ENCODE measurements at places on chromosomes 3 and 15.

DNA sequence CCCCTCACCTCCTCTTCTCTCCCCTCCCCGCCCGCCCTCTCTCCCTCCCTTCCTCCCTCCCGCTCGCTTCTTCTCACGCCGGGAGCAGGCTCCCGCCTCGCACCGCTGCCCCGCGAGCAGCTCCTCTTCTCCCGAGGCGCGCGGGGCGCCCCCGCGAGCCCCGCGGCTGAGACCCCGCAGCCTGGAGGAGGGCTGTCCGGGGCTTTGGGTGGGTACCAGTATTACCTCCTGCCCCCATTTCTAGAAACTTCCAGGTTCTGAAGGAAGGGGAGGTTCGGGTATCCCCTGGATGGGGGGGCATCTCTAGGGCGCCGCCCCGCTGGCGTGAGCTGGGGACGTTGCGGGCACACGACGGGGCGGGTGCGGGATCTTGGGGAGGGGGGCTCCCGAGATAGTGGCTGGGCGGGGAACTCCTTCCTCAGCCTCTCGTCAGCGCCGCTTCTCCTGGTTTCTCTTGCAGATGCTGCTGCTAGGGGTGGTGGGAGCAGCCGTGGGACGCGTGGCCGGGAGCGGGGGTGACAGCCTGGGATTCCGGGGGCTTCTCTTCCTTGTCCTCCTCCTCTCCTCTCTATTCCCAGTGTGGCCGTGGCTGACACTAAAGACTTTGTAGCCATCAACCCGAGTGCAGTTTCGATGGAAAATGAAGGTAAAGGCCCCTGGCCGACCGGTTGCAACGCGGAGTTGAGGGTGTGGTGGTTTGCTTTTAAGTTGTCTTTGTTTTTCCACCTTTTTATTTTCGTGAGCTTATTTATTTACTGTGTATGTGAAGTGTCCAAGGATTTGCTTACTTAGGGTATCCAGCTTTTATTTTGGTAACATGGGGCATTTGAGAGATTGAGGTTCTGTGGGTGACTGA, 474 bp downstream of the ATP2C1 start:
- no peak for DNase-seq

GRCh38 chr3:186413615-186414415, 51.8 kb upstream of the DGKG start:
- DNase-seq = no peak

DNA sequence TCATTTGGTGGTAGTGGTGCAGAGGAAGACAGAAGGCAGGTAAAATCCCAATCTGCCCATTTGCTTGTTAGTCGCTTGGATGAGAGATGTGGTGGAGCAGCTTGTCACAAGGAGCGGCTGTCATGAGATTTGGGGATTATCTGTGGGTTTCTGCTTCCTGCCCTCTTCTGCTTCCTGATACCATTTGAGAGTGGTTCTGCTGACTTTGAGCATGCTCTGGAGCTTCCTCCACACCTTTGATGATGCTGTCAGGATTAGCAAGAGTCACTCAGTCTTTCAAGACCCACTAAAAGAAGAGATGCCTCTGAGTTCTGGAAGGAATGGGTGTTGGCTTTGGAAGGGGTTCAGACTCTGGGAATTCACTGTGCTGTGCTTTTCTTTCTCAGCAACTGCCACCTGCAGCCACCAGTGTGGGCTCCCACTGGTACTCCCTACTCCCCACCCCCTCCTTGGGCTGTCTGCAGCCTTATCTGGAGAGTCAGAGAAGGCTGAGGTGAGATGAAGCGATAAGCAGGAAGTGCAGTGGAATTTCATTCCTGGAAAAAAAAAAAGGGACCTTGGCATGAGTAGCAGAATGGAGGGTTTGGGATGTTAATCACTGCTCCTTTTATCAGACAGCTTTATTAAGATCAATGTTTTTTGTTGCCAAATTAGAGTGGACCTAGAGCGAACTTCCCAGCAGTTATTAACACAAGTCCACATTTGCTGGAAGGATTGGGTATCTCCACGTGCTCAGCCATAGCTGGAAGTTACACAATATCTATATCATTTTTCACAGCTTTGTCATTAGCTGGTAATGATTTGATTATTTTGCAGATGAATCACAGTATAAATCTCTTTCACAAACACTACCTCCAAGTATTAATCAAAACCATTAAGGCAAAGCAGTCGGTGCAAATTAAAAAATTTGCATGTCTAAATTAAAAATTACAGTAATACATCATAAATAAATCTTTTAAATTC, 233.0 kb upstream of the SATB1 start:
- DNase-seq = no peak

DNA sequence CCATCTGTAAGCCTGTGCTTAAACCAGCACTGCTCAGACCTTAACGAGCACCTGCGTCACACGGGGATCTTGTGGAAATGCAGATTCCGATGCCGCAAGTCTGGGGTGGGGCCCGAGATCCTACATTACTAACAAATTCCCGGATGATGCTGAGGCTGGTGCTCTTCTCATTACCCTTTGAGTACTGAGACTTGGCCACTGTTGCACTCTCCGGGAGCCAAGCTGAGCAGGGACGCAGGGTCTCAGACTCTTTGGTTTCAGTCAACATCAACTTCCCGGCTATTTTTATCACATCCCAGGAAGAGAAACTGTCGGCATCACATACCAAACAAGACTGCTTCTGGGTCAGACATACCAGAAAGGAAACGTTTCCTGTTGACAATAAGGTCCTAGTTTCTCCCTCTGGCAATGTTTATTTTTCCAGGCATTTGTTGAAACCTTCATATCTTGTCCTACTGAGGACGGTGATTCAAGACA, 276.6 kb downstream of the SHQ1 start:
- no peak for DNase-seq
